ENCODE measurements at places on chromosomes 1 and 21.

GRCh38 chr1:239744851-239745250, 346.8 kb upstream of the FMN2 start:
- DNase-seq, result no peak

DNA sequence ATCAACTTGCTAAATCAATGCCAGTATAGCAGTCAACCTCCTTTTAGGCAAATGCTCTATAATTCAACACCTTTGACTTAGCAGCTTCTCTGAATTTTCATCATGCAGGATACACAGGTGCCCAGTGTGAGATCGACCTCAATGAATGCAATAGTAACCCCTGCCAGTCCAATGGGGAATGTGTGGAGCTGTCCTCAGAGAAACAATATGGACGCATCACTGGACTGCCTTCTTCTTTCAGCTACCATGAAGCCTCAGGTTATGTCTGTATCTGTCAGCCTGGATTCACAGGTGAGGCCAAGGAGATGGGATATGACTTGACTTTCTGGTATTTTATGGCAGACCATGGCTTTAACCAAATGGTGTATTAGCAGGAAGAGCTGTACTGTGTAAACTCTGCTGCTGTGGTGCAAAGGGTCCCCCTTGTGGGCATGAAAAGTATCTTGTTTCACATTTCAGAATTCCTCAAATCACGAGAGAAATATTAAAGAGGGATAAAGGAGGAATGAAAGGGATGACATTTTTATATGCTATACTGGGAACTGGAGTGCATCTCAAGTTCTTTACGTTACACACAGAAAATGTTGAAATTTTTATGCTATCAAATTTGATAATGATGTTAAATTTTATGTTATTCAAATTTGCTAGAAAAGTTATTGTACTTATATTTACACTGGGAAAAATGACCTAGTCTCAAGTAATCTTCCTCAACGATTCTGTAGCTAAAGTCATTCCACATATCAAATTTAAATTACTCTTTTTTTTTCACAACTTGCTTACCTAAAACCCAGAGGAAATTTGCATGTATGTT, 88.9 kb downstream of the CRB1 start:
- DNase-seq, result peak; percentile 63

- no peak for DNase-seq
These were observed 21.5 kb upstream of the SAMSN1 start for GRCh38 chr21:14567331-14568279.

- DNase-seq, result peak; percentile 65
These were observed 312.7 kb upstream of the C1orf87 start for GRCh38 chr1:60386249-60386648.

GRCh38 chr21:40681164-40681859, 165.6 kb downstream of the DSCAM start:
- peak; percentile 8 for DNase-seq

- no peak for DNase-seq
These were observed 3.2 kb upstream of the ATP13A2 start for GRCh38 chr1:17014671-17015567.

- no peak for DNase-seq
These were observed 91.8 kb downstream of the CHD1L start for GRCh38 chr1:147334292-147334691.

DNA sequence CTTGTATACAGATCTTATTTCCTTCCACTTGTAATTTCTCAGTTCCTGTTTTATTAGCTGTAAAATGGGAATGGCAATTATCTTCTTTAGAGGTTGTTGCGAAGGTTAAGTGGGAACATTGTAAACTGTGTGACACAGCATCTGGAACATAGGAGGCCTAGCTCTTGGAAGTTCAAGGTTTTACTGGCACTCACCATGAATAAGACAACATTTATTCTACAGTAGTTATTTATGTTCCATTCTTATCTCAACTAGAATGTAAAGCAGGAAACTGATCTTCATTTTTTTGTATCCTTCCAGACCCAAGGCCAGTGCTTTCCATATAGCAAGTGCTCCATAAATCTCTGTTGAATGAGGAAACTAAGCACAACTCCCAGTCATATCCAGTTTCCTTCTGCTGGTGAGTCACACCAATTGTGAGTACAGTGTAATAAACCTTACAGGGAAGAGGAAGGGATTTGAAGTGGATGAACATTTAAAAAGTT, 1.4 kb downstream of the BCL10 start:
- peak; percentile 82 for DNase-seq

- DNase-seq, result no peak
These were observed 68.4 kb upstream of the EDEM3 start for GRCh38 chr1:184823080-184823479.

DNA sequence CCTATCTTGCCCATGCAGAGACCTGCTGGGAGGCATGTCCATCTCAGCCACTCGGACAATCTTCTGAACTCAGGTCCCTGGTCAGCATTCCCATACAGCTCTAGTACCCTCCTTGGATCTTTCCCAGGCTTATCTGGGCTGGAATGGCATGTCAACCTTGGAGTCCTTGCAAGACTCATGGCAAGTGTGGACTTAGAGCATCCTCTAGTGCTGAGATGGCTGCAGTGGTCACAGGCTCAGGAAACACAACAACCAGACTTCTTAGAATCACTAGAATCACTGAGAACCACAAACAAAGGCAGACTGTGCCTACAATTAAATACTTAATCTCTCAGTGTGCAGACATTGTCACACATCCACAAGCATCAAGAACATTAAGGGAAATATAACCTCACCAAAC, 73.1 kb upstream of the TSHB start:
- peak; percentile 5 for DNase-seq

DNA sequence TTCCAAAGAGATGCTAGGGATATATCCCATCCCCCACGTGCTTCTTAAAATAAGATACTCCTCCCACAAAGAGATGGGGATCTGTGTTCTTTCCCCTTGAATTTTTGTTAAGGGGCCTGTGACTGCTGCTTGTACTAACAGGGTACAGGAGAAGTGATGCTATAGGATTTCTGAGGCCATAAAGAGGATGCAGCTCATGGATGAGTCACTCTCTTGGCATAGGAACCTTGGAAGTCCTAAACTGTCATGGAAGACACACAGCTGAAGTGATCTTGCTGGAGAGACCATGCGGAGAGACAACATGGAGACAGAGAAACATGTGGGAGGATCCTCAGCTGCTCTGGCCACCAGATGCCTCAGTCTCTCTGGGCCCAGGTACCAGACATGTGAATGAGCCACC, 157.2 kb downstream of the S1PR1 start:
- peak; percentile 21 for DNase-seq

DNA sequence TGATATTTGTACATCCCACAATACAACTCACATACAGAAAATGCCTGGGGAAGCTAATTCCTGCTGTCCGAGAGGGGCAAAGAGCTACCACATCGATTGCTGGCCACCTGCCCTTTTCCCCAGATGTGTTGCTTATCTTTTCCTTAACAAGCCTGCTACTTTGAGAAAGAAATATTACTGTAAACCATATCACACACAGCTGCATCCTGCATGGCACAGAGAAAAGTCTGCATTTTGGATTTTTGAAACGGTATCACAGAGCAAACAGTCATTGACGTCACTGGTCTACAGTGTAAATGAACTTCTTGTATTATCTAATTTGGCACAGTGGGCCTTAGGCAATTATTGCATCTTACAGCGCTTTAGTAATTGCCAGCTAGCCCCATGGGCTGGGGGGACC, 164.7 kb downstream of the CLIC6 start:
- DNase-seq, result no peak

- peak; percentile 7 for DNase-seq
These were observed 104.7 kb downstream of the CASZ1 start for GRCh38 chr1:10691740-10692125.

Data from fibroblast of skin of back (primary cell).